ENCODE measurements at places on chromosomes 2 and 18. TPM values are rescaled to one million over a fixed set of nuclear protein-coding genes. Genes with fewer than 3 reads are reported as not detected.

GRCh38 chr2:169980643-169981042 lies 153.4 kb downstream of the UBR3 start:
- H3K4me3 ChIP-seq: no peak overlapping the region
- no peaks in the 10 kb centered on the region for H3K4me1 ChIP-seq
- peaks cover 6% of the 10 kb centered on the region for H3K36me3 ChIP-seq
- H3K27me3 ChIP-seq: no peaks in the 10 kb centered on the region
- no peak overlapping the region for H3K27ac ChIP-seq
- DNase-seq: no peak

ZNF892 gene
- 17.9 TPM for total RNA-seq

- no peaks in the 10 kb centered on the region for H3K36me3 ChIP-seq
- no peaks in the 10 kb centered on the region for H3K27me3 ChIP-seq
- H3K4me3 ChIP-seq: no peak overlapping the region
These were observed 18.4 kb upstream of the CAB39 start for GRCh38 chr2:230694241-230694640.

DNA sequence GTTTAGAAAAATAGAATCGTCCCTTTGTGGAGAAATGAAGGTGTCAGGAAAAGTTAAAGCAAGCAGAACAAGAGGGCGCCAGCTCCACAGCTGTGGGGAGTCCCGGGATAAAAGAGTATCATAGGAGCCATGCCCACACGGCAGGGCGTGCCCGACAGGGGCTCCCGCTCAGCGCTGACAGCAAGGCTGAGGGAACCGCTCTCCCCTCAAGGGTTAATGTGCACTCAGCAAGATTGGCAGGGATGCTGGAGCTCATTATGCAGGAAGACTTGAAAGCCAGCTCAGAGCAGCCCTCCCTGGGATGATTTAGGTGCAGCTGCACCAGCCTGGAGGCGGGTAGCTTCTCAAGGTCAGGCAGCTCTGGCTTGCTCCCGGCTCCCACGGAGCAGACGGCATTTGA lies 500.2 kb downstream of the EIPR1 start:
- no peaks in the 10 kb centered on the region for H3K36me3 ChIP-seq
- no peak for DNase-seq
- H3K4me3 ChIP-seq: no peak overlapping the region
- H3K27ac ChIP-seq: no peak overlapping the region
- no peaks in the 10 kb centered on the region for H3K27me3 ChIP-seq
- H3K4me1 ChIP-seq: no peaks in the 10 kb centered on the region

GRCh38 chr2:195694553-195694952 lies 37.5 kb downstream of the SLC39A10 start:
- peak overlapping the region; percentile 81 for H3K27ac ChIP-seq
- no peaks in the 10 kb centered on the region for H3K36me3 ChIP-seq
- peaks cover 34% of the 10 kb centered on the region for H3K4me1 ChIP-seq
- no peaks in the 10 kb centered on the region for H3K27me3 ChIP-seq
- no peak for DNase-seq

GATA6 gene
- total RNA-seq: not detected

- no peaks in the 10 kb centered on the region for H3K36me3 ChIP-seq
- no peaks in the 10 kb centered on the region for H3K27me3 ChIP-seq
- no peak overlapping the region for H3K4me3 ChIP-seq
- no peak for DNase-seq
- H3K27ac ChIP-seq: no peak overlapping the region
- H3K4me1 ChIP-seq: peaks cover 55% of the 10 kb centered on the region
These were observed 133.2 kb upstream of the EPHA4 start for GRCh38 chr2:221705185-221705877.

HOXD1 gene
- total RNA-seq: 0.39 TPM

ST6GAL2 gene
- total RNA-seq: 25.7 TPM

LYG2 gene
- total RNA-seq: not detected

DNA sequence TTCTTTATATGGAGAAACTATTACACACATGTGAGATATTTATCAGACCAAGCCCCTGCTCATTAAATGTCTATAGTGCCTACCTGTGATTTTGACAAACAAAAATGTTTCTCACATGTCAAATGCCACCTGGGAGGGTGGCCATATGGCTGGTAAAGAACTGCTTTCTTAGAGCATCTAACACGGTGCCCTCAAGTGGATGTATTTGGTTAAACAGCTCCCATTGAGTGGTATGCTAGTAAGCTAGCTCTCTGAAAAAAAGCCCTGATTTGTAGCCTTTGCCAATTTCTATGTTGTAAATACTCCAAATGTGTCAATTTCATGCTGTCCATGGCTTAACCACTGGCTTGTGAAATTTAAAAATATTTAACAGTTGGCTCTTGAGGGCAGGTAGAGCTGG lies 94.6 kb downstream of the PMAIP1 start:
- peak; percentile 64 for DNase-seq
- no peaks in the 10 kb centered on the region for H3K36me3 ChIP-seq
- H3K27ac ChIP-seq: no peak overlapping the region
- H3K4me3 ChIP-seq: no peak overlapping the region

GRCh38 chr2:200587007-200587616 lies 1.3 kb downstream of the AOX1 start:
- peak overlapping the region; percentile 66 for H3K4me3 ChIP-seq
- H3K36me3 ChIP-seq: no peaks in the 10 kb centered on the region
- 0 out of 2 replicates have a peak, but pooled peaks cover 7% of the 10 kb centered on the region for H3K4me1 ChIP-seq
- H3K27me3 ChIP-seq: peaks cover 14% of the 10 kb centered on the region
- DNase-seq: no peak
- no peak overlapping the region for H3K27ac ChIP-seq

TMEM17 gene
- 3.0 TPM for total RNA-seq

KCNJ3 gene
- total RNA-seq: 0.28 TPM

BCL11A gene
- total RNA-seq: 49.2 TPM

KCNG3 gene
- total RNA-seq: 33.8 TPM

- no peak overlapping the region for H3K27ac ChIP-seq
- H3K4me3 ChIP-seq: no peak overlapping the region
- no peaks in the 10 kb centered on the region for H3K27me3 ChIP-seq
These were observed 77.0 kb downstream of the MBD2 start for GRCh38 chr18:54147439-54147838.

DNA sequence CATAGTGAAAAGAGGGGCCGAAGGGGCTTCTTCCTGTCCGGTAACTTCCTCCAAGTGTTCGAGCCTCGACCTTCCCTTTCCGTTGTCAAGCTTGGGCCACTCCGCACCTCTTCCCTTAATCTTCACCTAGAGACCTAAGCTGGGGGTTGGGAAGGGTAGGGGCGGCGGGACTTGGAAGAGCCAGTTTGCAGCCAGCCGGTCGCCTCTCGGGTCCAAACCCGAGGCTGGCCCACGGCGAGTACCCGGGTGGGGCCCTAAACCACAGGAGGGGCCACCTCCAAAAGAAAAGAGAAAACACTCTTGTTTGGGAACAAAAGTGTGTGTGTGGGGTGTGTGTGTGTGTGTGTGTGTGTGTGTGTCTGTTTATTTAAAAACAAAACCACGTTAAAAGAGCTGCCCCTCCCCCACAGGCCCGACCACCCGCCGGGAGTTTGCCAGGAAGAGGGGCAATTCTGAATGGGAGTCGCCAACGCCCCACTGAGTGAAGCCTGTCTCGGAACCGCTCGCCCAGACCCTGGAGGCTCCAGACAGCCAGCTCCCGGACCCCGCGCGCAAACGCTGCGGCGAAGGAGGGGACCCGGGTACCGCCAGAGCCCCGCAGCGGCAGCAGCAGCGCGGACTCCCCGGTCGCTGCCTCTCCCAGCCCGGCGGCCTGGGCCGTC lies 488 bp upstream of the RHOB start:
- H3K36me3 ChIP-seq: no peaks in the 10 kb centered on the region
- peak overlapping the region; percentile 73 for H3K4me3 ChIP-seq
- no peak overlapping the region for H3K27ac ChIP-seq
- peaks cover 23% of the 10 kb centered on the region for H3K4me1 ChIP-seq
- H3K27me3 ChIP-seq: peaks cover 61% of the 10 kb centered on the region

CELF4 gene
- total RNA-seq: 2.6 TPM

DNA sequence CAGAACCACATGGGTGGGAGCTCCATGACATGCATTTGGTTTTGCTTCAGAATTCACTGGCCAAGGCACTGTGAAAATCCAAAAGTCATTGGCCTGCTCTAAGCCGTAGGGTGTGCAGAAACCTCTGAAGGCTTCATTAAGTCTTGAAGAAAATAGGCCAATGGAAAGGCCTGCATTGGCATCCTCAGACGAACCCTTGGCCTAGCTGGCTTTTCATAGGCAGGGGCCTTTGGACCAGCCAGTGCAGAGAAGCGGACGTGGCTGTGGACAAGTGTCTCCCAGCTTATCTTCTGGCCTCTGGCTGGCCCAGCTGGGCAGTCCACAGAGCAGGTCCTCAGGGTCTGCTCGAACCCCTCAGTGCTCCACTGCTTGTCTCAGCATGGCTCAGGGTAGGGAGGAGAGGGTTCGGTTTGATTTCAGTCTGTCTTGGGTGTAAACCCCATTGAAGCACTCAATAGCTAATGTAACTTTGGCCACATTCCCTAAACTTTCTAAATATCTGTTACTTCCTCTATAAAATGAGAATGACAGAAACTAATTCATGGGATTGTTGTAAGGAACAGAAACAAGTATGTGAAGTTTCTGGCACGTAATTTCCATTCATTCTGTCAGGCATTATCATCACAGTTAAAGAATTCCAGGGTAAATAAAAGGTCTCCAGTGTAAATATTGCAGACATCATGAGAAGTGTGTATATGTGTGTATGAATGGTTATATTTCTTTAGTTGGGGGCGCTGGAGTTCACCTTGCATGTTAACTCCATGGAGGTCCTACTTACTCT lies 125.5 kb downstream of the TFCP2L1 start:
- H3K4me3 ChIP-seq: no peak overlapping the region
- no peak for DNase-seq
- H3K36me3 ChIP-seq: no peaks in the 10 kb centered on the region
- H3K27ac ChIP-seq: no peak overlapping the region
- no peaks in the 10 kb centered on the region for H3K27me3 ChIP-seq
- no peaks in the 10 kb centered on the region for H3K4me1 ChIP-seq

FKBP1B gene
- 51.3 TPM for total RNA-seq

DNA sequence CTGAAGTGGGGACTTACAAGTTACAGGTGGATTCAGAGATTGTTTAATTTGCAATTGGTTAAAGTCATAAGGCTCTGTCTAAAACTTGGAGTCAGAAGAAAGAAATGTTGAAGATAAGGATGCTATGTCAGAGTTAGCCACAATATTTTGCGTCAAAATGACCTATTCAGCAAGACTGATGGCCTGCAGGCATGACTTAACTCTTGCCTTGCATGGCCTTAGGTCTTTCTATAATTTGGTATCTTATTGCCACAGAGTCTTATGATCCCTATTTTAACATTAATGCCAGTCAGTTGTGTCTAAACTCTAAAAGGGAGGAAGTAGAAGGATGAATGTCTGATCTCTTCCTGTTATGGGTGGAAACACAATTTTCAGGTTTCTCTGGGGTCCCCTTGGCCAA lies 5.2 kb upstream of the COMMD1 start:
- no peaks in the 10 kb centered on the region for H3K4me1 ChIP-seq
- no peak overlapping the region for H3K4me3 ChIP-seq
- no peaks in the 10 kb centered on the region for H3K27me3 ChIP-seq
- no peak for DNase-seq
- no peaks in the 10 kb centered on the region for H3K36me3 ChIP-seq

DNA sequence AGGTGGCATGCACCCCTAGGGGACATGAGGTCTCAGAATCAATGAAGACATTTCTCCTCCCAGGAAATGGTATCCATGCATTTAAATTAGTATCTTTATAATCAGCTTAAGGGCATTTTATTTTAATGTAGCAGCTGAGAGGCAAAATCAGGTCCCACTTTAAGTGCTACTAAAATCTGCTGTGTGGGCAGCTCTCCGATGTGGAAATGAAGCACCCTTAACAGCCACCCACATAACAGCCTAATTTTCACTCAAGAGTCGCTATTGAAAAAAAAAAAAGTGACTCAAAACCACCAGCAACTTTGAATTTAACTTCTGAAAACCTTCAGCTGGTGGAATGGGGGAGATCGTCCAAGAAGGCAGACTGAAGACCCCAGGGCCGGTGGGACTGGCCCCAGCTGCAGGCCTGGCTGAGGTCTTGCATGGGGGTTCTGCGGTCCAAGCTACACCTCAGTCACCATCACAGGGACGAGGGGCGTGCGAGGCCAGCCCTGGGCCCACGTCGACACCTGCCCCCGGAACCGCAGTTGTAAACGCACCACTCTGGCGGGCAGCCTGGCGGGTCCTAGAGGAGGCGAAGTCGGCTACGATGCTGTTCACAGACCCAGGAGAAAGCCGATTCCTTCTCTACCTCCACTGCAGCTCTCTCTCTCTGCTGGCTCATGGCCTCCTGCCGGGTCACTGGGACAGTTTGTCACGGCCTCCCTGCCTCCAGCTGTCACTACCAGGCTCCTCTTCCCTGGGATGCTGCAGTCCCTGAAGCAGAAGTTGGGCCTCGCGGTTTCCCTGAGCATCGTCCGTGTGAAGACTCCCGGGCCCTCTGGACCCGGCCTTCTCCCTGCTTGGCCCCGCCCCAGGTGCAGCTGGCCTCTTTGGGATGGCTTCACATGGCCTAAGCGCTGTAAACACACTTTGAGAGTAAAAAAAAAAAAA lies 111.9 kb downstream of the KCNF1 start:
- no peaks in the 10 kb centered on the region for H3K27me3 ChIP-seq
- 0 out of 2 replicates have a peak, but pooled peaks cover 5% of the 10 kb centered on the region for H3K4me1 ChIP-seq
- H3K27ac ChIP-seq: no peak overlapping the region

DNA sequence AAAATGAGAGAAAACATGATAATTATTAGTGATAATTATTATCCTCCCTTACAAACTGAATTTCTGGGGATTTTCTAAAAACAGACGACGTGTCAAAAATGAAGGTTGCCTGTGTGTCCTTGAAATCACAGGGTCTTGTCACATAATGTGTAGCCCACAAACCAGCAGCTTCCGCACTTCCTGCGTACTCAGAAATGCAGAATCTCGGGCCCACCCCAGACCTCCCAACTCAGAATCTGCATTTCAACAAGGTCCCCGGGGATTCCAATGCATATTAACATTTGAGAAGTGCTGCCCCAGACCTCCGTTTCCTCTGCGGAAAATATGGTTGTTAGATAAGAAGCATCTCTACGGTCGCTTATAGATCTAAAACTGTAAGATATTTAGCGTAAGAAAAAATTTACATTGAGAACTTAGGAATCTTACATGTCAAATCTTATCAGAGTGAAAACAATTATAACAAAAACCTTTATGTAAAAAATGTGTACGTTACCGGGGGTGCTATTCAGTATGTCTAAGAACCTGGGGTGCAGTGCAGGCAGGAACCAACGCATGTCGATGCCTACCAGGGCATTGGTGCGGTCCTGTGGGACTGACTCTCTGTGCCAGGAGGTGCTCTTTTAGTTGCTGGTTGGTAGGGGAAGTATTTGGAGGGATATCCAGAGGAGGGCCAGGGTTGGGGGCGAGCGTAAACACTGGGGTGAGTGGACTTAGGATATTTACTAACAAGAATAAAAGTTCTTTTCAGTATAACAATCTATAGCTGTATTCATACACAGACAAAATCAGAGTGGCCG lies 15.2 kb downstream of the CDKL4 start:
- H3K4me1 ChIP-seq: peaks cover 35% of the 10 kb centered on the region
- H3K27me3 ChIP-seq: no peaks in the 10 kb centered on the region
- H3K4me3 ChIP-seq: peak overlapping the region; percentile 48

MYCN gene
- total RNA-seq: 145 TPM

All from GM23338 (cell line).